HuH-7 (cell line): ENCODE measurements at places on chromosomes 12 and 14.

DNA sequence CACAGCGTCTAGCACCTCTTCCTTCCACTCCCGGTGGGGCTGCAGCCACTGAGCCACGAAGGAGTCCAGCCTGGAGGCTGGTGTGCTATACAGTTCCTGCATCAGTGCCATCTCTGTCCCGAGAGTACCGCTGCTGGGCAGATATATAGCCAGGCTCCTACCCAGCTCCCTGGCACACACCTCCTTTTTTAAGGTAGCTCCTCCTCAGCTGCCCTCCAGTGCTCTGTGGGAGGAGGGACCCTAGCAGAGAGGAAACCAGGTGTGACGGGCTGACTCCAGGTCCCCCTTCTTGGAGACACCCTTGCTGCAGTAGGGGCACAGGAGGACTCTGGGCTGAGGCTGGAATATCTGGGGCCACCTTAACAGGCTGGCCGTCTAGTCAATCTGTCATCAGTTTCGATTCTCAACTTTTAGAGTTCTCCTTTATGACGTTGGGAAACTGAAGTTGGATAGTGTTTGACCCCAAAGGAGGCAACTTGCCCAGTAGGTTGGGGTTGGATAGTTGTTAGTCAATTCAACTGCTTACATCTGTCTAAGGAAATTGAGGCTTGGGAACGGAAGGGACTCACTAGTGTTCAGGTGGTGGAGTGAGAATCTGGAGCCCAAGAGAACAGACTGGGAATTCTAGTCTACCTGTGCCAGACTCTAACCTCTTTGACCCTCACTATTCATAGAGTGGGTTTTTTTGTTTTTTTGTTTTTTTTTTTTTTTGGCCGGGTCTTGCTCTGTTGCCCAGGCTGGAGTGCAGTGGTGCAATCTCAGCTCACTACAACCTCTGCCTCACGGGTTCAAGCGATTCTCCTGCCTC is at the start of gene OASL:
Gene OASL (minus strand): TSS at position 386 of the 808 bp plus-strand sequence. CDS start 275 bp downstream, at position 111.
- no peak for DNase-seq

DNA sequence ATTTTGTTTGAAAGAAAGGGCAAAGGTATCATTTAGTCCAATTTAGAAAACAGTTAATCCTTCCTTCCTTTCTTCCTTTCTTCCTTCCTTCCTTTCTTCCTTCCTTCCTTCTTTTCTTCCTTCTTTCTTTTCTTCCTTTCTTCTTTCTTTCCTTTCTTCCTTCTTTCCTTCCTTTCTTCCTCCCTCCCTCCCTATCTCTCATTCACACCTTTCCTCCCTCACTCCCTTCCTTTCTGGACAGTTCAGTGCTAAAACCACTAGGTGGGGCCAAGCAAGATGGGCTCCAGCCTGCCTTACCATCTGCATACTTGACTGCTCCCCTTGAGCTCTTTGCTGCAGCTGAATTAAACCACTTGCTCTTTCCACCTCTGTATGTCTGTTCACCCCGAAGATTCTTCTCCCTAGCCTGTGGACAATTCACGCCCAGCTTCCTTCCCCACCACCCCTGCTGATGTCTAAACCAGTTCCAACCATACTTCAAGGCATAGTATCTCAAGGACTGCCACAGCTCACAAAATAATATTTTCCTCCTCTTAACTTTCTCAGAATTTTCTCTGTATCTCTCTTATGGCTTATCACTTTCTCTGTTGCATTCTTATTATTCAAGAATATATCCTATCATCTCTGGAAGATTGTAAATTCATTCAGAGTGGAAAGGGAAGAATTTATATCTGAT is 78.0 kb downstream of the DBX2 start:
- peak; percentile 11 for DNase-seq

DNA sequence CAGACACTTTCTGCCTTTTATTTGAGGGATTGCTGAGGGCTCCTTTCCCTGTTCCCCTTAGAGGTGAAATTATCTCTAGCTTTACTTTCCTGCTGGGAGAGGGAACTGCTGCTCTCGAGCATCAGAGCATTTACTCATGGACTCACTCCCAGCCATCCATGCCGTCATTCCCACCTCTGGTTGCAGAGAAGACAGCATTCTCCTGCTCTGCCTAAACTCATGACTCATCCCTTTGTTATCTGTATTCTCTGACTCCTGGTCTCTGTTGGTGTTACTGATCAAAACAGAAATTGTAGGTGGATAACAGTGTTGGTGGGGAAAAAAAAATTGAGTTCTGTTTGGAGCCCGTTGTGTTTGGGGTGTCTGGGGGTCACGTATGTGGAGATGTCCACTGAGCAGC is 159.3 kb downstream of the TTC8 start:
- no peak for DNase-seq

DNA sequence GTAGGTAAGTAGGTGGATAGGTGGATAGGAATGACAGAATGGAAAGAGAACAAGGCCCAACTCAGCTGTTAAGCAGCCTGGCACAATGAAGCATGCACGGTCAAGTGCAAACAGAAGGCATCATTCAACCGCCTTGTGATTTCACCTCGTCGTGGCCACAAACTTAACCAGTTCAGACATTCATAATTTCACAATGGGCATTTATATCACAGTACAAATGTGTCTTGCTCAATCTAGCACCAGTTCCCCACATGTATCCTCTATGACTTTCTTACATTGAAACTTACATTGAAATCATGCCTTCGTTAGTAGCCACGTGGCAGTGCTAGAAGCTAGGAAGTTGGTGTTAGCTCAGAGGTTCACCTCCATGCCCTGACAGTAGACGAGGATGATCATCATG is 207.5 kb downstream of the ETV6 start:
- DNase-seq, result no peak

GRCh38 chr14:83164016-83164415 is 1630.4 kb upstream of the SEL1L start:
- no peak for DNase-seq

DNA sequence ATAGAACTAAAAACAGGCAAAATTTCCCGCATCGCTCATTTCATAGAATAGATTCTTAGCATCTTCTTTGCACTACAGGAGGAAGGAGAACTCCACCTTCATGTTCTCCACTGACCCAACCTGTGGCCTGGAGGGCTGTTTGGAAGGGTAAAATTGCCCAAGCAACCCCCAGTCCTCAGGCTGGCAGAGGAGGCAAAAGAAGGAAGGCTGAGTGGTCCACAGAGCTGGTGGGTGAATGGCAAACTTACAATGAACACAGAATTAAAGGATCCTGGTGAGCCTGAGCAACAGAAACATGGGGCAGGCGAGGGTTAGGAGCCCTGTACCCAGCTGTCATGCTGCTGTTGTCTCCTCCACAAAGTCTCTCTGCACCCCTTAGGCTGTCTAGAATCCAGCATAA is 25.1 kb downstream of the SENP1 start:
- DNase-seq, result no peak
